ENCODE measurements at places on chromosomes 5 and 9.

DNA sequence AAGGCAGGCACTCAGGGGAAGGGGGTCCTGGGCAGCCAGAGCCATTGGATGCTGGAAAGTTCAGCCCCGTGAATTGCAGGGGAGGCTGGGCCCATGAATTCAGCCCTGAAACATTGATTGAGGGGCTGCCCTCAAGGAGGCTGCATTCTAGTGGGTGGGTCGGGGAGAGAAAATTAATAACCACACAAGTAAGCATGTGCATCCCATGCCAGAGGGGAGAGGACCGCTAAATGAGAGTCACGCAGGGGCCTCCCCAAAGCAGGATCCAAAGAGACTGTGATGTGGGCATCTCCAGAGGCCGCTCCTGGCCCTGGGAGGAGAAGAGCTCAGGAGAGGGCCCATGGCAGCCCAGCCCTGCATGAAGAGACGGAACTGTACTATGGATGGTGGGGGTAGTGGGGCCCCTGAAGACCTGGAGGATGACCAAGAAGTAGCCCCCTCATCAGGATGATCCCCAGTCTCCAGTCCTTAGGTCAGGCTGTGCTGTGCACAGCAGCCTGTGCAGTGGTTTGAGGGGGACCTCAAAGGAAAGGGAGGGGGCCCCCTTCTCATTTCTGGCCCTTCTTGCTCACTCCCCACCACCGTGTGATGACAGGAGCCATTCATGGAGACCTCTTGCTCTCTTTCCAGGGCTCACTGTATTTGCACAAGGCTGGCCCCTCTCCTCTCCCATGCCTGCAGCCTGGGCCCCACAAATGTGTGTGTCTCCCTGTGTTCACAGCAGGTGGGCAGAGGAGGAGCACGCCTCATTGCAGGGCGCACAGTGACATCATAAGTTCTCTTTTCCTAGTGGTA lies 233.6 kb upstream of the IRX1 start:
- DNase-seq: no peak

DNA sequence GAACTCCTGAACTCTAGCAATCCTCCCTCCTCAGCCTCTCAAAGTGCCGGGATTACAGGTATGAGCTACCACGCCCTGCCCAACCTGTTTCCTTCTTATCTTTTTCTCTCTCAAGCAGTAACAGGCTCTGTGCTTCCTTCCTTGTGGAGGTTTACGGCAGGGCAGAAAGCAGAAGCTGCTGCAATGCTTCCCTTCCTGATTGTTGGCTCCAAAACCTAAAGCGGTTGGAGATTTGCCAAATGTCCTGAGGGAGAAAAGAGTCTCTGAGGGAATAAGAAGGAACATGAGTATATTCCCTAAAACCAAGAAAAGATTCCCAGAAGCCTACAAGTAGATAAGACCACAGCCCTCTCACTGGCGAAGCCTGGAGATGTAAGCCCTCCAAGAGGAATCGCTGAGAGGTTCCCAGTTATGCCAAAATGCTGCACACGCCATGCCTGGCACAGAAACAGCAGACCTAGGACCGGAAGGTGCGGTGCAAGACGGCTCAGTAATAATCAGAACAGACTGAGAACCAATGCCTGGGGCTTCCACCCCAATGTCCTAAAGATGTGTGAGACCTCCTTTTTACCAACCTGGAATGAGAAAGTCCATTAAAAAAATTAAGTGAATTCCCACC lies 73.2 kb downstream of the APTX start:
- DNase-seq: no peak

DNA sequence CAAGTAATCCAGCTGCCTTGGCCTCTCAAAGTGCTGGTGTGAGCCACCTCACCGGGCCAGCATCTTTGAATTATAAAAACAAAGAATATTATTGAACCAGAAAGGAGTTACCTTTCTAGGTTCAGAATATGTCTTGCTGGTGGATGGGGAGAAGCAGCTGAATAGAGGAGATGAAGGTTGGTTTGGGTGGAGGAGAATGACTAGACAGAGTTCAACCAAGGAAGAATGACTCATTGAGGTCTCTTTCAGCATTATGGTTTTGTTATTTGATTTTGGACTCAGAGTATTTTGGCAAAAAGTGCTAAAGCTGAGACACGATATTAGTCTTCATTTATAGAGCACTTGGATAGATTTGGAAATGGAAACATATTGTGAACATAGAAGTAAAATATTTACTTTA lies 75.2 kb upstream of the MPDZ start:
- DNase-seq: no peak

- DNase-seq: no peak
Observed at GRCh38 chr9:129685220-129685932, 19.9 kb downstream of the PRRX2 start.

GRCh38 chr5:38821679-38822078 lies 24.1 kb upstream of the OSMR start:
- DNase-seq: no peak

- no peak for DNase-seq
Observed at GRCh38 chr5:75335486-75335885, 1.5 kb upstream of the HMGCR start.

DNA sequence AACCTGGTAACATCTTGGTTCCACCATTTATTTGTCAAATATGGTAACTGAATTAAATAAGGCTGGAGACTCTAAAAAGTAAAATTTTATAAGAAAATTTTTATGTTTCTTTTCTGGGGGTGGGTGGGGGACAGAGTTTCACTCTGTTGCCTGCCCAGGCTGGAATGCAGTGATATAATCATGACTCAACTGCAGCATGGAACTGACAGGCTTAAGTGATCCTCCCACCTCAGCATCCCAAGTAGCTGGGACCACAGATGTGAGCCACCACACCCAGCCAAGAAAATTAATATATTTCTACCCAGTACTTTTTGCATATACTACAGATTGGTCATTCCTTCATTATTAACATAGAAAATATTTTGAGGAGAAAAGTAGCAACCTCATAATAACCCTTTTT lies 216.9 kb downstream of the DEPDC1B start:
- no peak for DNase-seq

GRCh38 chr9:4620881-4621555 lies 41.1 kb upstream of the PLPP6 start:
- DNase-seq: no peak

DNA sequence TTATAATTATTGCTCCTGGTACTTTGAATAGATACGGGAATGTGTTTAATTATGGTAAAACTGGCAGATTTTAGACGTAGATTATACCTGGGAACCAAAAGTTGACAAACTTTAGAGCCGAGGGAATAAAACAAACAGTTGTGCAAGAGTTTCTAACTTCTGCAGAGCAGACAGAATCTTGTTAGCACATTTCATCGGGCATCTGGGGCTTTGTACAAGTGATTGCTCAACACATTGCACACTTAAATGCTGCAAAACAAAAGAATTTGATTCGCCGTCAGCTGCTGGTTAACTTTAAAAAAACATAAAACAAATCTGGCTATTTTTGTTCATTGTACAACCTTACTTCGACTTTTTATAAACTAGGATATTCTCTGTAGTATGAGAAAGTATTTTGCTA lies 398.1 kb downstream of the MAN2A1 start:
- DNase-seq: no peak

- no peak for DNase-seq
Observed at GRCh38 chr9:78811622-78812276, 514.8 kb downstream of the PSAT1 start.

- DNase-seq: no peak
Observed at GRCh38 chr9:110788871-110789270, 120.3 kb downstream of the MUSK start.

DNA sequence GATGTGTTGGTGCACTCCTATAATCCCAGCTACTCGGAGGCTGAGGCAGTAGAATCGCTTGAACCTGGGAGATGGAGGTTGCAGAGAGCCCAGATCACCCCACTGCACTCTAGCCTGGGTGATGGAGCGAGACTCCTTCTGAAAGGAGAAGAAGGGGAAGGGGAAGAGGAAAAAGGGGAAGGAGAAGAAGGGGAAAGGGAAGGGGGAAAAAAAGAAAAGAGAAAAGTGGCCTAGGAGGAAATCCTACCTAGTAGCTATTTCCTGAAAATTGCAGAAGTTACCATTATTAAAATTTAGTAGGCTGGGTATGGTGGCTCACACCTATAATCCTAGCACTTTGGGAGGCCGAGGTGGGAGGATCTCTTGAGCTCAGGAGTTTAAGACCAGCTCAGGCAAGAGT lies 67.4 kb downstream of the ARRDC3 start:
- DNase-seq: no peak

GRCh38 chr5:15700373-15700772 lies 200.4 kb downstream of the FBXL7 start:
- no peak for DNase-seq

- DNase-seq: no peak
Observed at GRCh38 chr5:7348168-7348854, 47.6 kb upstream of the ADCY2 start.

DNA sequence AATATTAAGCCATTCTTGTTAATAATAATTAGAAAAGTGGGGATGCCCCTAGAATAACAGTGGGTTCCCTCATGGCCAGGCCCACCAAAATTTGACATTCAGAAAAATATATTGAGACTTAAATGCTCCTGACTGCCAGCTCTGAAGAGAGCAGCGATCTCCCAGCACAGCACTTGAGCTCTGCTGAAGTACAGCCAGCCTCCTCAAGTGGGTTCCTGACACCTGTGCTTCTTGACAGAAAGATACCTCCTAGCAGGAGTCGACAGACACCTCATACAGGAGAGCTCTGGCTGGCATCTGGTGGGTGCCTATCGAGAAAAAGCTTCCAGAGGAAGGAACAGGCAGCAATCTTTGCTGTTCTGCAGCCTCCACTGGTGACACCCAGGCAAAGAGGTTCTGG lies 261.5 kb downstream of the DTWD2 start:
- DNase-seq: no peak

GRCh38 chr9:131279196-131279862 lies 3.0 kb upstream of the FAM78A start:
- no peak for DNase-seq

DNA sequence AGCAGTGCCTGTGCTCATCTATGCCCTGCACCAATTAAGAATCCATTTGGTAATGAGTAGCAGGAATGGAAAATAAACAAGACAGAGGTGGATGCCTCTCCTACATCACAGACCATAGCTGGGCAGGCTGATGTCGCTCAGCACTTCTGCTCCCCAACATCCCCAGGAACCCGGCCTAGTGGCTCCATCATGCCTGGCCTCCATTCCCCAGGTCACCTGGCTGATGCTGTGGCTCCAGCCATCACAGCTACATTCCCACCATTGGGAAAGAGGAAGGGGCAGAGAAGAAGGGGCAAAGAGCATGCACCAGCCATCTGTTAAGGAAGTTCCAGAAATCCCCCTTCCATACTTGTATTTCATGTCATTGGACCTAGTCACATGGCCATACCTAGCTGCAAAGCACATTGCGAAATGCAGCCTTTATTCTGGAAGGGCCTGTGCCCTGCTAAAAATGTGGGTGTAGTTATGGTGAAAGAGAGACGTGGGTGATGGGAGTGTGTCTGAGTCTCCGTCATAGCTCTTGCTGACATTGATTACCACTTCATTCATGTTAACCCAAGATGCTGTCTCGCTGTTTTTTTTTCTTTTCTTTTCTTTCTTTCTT lies 86.1 kb upstream of the ADAMTS2 start:
- DNase-seq: no peak

- no peak for DNase-seq
Observed at GRCh38 chr5:76303921-76304320, 99.2 kb upstream of the IQGAP2 start.

GRCh38 chr9:85243977-85244376 lies 497.8 kb downstream of the AGTPBP1 start:
- no peak for DNase-seq

- no peak for DNase-seq
Observed at GRCh38 chr9:2307480-2307879, 292.3 kb downstream of the SMARCA2 start.

DNA sequence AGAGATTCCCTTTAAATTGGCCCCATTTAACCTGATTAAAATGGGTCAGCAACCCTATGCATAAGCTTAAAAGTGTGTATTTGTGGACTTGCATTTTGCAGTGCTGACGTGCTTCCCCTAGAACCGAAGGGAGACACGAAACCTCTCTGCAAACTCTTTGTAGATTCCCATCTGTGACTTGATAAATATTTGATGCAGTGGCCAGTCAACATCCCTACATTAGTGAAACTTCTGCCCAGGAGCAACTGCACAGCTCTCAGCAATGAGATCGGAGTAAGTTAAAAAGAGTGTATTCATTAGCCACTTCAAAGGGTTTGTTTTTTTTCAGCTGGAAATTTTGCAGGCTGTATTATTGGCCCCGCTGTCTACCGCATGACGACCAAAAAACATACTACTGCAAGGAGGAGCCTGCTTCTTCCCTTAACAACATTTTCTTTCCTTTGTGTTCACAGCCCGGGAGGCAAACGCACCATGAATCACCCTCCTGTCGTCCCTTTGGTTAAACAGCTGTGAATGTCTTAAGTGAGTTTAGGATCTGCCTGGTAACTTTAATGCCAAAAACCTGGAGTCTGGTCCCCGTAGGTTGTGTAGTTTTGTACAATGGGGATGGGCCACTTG lies 38.0 kb upstream of the TCERG1 start:
- no peak for DNase-seq

- DNase-seq: no peak
Observed at GRCh38 chr5:131999441-132000240, 11.8 kb downstream of the ACSL6 start.

DNA sequence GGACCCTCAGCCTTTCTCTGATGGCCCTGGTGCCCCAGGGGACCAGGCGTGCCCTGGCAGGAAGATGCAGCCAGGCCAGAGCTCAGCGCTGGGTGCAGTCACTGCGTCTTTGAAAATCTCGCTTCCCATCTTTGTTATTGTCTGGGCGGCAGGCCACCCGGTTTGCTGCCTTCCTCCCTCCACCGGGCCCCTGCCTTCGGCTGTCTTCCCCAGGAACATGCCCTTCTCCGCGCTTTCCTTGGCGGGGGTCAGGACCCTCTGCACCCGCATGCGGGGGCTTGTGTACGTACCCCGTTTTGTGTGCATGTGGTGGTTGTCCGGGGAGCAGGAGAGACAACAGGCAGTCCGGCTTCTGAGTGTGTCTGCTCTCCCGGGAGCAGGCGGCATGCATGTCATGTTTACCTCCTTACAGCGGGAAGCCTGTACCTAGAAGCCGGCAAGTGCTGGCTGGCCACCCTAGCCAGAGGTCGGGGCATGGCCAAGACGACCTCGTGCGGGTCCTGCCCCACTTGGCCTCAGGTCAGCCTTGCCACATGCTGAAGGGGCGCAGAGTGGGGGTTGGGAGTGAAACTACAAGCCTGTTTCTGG lies 49.5 kb downstream of the DAB2IP start:
- no peak for DNase-seq

GRCh38 chr5:55894135-55894534 lies 43.0 kb downstream of the IL31RA start:
- no peak for DNase-seq

DNA sequence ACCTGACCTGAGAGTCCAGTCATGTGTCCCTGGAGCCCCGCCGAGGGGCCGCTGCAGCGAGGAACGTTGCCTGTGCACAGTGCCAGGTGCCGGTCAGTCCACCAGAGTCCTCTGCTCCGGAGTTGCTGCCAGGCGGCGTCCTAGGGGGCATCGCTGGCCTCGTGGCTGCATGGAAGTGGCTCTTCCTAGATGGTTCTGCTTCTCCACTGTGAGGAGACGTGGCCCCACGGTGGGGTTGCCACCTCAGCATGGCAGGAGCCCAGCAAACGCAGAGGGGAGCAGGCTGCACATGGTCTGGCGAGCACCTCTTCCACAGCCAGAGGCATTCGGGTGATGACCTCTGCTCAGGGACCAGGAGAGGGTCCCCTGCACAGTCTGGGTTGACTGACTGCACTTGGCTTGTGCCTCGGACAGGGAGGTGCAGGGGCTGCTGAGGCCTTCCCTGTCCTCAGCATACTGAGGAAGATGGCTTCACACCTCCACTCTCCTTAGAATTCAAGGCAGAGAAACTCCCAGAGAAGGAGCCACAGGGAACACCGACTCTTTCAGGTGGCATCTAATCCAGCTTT lies 25.9 kb upstream of the POMT1 start:
- DNase-seq: no peak

All from activated T-helper 1 cell treated with anti-CD3 and anti-CD28 coated beads, Interleukin-2, amount 50 U/mL, for 16 hours (primary cell).